Activated T-cell treated with anti-CD3 and anti-CD28 coated beads for 48 hours (primary cell): ENCODE measurements at places on chromosomes 5 and 9.

- DNase-seq, result no peak
These were observed 41.1 kb upstream of the PLPP6 start for GRCh38 chr9:4620881-4621555.

DNA sequence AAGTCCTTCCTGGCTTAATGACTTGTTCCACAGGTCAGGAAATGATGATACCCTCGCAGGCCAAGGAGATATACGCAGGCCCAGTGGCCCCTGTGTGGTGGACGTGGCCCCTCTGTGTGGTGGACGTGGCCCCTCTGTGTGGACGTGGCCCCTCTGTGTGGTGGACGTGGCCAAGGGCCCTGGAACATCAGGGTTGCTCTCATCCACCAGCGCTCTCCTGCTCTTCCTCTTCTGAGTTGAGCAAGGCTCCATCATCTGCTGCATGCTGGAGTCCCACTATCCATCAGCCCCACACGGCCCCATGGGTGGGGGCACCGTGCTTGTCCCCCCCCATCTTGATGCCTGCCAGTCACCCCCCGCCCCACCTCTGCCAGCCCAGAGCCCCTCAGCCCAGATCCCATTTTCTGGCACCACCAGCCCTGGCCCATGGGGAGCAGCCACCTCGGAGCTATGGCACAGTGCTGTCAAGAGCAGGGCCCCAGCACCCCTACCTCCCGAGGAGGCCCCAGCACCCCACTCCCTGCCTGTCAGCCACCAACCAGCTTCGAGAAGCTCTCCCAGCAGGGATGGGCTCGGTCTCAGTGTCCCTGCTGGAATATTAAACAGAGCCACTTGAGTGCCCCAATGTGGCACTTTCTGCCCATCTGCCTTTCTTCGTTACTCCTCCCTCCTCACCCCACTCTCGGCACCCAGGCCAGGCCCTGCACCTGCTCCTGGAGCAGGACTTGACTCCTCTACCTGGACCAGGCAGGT, 8.1 kb downstream of the LRRC14B start:
- DNase-seq, result no peak

- peak; percentile 6 for DNase-seq
These were observed 47.9 kb downstream of the COL5A1 start for GRCh38 chr9:134689321-134690181.

DNA sequence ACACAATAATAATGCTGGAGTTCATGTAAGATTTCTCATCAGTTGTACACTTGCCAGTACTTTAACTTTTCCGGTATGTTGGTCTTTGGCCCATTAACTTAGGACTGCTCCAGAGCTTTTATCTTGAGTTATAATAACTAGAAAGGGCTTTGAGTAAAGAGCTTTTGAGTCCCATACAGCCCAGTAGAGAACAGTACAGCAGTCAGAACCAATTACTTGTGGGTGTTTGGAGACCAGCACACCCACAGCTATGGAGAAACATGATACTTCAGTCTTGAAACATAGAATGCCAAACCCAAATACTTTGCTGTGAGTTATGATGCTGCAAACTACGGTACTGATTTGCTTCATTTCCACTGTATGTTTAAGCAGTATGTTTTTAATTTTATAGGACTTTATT, 374.3 kb downstream of the CCDC171 start:
- no peak for DNase-seq

GRCh38 chr5:126015235-126016181, 407.7 kb upstream of the GRAMD2B start:
- no peak for DNase-seq

DNA sequence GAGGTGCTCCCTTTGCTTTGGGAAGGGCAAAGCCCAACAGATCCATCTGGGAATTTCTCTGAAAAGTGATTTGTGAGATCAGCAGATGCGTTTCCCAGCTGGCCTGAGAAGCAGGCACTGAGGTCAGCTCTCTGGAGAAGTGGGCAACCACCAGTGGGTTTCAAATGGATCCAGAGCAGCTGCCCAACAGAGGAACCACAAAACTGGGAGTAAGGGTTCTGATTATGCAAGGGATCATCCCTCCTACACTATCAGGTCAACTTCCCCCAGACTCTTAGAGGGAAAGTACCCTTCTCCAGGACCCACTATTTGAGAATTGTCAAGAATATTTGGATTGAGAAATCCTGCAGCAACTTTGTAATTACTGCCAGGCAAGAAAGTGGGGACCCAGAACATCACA, 21.7 kb downstream of the CCL28 start:
- no peak for DNase-seq

DNA sequence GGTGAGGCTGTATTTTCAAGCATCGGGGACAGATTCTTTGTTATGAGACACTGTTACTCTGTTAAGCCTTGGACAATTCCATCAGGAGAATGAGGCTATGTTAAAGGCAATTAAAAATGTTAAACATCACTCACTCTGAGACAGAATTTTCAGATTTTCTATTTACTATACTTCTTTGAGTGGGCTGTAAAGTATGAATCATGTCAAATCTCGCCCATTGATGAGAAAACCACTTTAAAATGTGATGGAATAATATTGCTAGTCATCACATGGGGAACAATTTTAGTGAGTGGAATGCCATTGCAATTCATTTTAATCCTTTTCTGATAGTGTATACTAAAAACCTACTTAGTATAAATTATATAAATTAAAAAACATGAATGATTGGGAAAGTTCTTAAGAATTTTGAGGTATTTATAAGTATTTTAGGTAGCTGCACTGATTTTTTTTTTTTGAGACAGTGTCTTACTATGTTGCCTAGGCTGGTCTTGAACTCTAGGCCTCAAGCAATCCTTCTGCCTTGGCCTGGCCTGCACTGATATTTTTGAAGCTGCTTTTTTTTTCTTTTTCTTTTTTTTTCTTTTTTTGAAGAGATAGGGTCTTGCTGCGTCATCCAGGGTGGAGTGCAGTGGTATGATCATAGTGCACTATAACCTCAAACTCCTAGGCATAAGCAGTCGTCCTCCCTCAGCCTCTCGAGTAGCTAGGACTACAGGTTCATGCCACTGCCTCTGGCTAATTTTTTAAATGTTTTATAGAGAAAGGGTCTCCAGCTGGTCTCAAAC, 73.2 kb downstream of the KIAA1958 start:
- no peak for DNase-seq

DNA sequence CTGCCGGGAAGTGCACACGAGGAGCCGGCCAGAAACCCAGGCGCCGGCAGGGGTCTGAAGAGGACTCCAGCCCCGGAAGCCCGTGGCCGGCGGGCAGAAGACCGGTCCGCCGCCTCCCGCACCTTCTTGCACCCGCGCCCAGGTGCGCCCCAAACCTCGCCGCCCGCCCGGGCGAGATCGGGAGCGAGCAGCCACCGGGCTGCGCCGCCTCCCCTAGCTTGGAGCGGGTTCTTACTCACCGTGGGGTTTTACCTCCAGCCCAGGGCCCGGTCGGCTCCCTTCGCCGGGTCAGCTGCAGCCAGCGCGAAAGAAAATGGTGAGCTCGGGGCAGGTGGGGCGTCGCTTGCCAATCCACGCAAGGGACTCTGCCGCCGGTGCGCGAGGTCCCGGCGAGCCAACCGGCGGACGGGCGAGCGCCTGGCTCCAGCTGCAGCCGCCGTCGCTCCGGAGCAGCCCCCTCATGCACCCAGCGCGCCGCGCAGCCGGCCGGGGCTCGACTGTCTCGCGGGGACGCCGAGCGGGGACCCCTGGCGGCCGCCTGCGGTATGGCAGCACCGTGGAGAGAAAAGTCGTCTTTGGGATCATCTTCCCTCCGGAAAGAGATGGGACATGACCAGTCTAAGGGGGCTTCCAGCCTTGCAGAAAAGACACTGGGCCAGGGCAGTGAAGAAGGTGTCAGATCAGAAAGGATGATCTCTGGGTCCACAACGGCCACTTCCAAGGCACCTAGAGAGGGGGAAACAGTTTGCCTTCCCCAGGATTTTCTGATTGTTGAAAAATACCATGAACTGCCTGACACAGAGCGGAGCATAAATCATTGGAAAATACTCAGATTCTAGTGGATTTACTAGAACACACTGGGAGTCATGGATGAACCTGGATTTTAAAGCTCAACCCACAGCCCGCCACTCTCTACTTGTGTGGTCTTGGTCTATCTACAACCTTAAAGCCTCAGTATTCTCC, at the start of gene MOB3B:
Gene MOB3B, minus strand, starts transcription at position 499 of the 963 bp plus-strand sequence. CDS start 74,264 bp downstream, outside the sequence.
- DNase-seq, result peak; percentile 76

DNA sequence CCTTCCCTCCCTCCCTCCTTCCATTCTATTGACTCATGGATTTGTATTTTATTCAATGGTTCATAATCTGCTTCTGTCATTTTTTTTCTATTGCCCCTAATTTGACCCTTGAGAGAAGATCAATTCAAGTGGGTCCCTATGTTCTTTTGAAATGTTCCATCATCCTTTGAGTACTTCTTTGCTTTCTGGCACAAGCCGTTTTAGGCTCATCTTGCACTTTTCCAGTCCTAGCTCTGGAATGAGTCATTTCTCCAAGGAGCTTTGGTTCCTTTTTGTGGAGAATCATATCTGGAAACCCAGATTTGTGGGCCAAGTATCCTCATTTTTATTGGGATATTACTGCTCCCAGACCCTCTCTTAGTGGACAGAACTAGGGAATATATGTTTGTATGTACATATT, 126.8 kb upstream of the PTPN3 start:
- DNase-seq, result no peak

- DNase-seq, result no peak
These were observed 49.5 kb upstream of the RETREG1 start for GRCh38 chr5:16666130-16666882.
